ENCODE measurements at places on chromosomes 4 and X.

DNA sequence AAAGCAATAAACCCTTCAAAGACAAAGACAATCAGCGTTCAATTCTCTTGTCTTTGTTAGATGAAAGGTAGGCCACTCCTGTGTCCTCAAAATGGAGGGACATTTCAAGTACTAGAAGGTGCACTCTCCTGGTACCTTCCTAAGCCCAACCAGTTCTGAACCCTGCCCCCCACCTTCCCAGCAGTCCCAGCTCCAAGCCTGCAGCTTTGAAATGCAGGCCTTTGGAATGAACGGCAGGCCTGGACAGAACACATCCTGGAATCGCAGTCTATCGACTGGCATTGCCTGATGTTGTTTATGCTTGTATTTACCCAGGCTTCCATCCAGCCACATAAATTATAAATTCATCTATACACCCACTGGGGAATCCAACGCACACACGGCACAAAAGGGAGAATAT lies 47.4 kb downstream of the RASGEF1B start:
- DNase-seq = no peak

- no peak for DNase-seq
Measured at GRCh38 chr4:107806196-107806595, 18.5 kb upstream of the SGMS2 start.

GRCh38 chrX:121301822-121302221 lies 254.4 kb downstream of the GLUD2 start:
- DNase-seq = no peak

GRCh38 chrX:103616676-103617186 lies 9.0 kb downstream of the TCEAL3 start:
- no peak for DNase-seq

DNA sequence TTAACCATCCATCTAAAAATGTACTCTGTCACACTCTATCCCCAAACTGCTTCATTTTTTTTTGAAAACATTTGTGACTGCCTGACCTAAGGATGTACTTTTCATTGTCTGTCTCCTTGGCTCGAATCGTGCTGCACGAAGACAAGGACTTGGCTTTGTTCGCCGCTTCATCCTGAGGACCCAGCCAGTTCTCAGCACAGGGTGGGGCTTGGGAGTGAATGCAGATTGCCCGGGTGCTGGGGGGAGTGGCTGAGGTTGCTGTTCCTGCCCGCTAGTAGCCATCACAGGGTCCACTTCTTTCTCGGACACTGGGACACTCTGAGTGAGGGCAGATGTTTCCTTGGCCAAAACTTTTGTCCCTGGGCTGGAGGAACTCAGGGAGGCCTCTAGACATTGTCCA lies 70.1 kb upstream of the CLCN4 start:
- no peak for DNase-seq

- peak; percentile 80 for DNase-seq
Measured at GRCh38 chr4:87073199-87074120, 138.6 kb downstream of the AFF1 start.

- DNase-seq = no peak
Measured at GRCh38 chrX:150805736-150806135, 92.7 kb downstream of the CD99L2 start.

DNA sequence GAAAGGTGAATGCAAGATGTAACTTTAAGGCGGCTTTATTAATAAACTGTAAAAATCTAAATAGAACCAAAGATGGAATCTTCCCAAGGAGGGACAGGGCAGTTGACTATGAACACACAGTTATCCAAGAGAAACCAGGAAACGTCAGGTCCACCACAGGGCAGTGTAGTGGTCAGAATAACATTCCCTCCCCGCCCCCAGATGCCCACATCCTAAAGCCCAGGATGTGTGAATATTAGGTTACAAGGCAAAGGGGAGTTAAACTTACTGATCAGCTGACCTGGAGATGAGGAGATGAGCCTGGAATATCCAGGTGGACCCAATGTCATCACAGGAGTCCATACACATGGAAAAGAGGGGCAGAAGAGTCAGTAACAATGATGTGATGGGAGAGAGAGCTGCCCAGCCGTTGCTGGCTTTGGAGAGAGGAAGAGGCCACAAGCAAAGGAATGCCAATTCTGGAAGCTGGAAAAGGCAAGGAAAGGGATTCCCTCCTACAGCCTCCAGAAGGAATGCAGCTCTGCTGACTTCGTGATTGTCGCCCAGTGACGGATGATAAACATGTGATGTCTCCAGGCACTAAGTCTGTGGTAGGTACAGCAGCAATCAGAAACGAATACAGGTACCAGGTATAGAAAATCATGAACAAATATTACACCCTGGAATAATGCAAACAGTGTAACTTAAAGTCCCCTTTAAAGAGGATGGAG lies 5.2 kb downstream of the SH3KBP1 start:
- no peak for DNase-seq

GRCh38 chrX:136147315-136147901 lies at the start of gene FHL1:
FHL1 (plus strand) TSS chrX:136147533.
- DNase-seq = peak; percentile 53

DNA sequence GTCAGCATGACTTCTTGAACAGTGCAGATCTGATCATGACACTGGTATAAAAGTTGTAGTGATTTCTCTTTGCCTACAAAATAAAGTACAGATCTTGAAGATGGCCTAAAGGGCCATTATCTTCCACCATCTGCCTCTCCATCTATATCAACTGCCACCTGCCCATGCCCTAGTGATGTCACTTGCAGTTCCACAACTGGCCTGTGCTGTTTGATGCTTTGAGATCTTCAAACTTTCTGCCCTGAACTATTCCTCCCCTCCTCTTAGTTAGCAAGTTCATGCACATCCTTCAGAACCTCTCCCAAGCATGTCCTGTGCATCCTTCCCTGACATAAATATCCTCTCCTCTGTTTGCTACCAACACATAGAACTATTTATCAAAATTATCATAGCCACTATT lies 217.0 kb downstream of the SOWAHB start:
- no peak for DNase-seq

GRCh38 chrX:69144838-69145680 lies 20.2 kb downstream of the PJA1 start:
- DNase-seq = no peak

DNA sequence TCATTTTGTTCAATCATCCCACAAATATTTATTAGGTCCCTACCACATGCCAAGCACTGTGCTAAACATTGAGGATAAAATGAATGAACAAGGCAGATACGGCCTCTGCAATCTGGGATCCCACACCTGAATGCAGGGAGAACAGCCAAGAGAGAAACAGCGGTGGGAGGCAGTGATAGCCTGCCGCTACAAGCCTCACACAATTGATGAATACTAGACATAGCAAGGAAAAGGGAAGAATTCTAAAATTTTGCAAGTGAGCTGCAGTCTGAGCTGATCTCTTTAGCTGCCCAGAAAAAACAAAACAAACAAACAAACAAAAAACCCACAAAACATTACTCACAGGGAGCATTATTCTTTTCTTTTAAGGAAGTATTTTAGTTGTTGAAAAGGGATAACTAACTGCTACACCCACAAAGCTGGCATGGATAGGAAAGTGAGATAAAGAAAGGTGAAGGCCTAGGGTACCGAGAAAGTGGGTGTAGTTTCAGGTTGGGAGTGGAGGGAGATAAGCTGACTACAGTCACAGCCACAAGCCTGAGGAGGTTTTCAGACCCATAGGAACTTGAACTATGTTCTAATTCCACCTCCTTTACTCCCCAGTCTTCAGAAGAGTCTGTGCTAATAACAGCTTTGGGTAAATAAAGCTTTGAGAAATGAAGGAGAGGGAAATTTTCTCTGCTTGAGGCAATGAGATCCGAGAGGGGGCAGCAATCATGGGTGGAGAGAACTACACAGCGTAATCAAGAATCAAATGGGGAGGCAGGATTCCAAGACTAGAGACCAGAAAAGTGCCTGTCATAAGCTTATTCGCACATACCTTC lies 85.4 kb downstream of the SH3RF1 start:
- DNase-seq = no peak

DNA sequence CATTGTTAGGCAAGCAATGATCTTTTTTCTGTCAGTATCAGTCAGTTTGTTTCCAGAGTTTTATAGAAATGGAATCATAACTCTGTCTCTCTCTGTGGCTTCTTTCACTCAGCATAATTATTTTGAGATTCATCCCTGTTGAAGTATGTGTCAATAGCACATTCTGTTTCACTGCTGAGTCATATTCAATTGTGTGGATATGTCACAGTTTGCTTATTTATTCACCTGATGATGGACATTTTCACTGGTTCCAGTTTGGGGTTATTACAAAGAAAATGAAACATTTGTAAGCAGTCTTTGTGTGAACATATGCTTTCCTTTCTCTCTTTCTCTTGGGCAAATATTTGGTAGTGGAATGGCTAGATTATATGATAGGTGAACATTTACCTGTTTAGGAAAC lies 10.2 kb upstream of the ZNF718 start:
- no peak for DNase-seq

DNA sequence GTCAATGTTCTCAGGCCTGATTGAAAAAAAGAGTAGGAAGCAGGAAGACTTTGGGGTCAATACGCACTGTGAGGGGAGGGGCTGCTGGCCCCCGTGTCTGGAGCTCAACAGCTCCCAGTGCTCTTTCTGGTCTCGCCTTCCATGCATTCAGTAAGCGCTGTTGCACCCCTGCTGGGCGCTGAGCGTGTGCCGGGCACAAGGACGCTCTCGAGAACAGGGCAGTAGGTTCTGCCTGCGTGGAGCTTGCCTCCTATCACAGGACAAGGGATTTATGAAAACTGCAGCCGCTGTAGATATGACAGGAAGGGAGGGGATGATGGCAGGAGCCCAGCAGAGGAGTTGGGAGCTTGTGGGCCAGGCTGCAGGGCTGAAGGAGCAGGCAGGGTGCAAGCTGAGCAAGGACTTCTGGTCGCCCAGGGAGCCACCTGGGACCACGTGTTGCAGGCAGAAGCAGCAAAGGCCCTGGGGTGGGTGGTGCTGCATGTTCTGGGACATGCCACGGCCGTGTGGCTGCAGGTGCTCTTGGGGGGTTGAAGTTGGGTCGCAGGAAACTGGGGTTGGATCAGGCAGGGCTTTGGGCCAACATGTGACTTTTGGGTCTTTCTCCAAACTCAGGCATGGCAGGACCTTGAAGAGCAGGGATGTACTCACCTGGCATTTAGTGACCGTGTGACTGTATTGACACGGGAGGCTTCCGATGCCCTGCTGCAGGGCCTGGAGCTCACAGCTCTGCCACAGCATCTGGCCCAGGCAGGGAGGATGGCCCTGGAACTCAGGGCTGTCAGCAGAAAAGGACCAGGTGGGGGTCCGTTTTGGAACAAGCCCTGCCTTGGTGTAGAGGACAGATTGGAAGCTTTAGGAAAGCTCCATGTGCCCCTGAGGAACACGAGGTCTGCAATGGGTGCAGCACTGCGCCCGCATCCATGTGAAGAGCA lies 97.9 kb downstream of the CPZ start:
- DNase-seq = no peak

GRCh38 chr4:2412534-2412884 lies 5.9 kb downstream of the ZFYVE28 start:
- DNase-seq = no peak

DNA sequence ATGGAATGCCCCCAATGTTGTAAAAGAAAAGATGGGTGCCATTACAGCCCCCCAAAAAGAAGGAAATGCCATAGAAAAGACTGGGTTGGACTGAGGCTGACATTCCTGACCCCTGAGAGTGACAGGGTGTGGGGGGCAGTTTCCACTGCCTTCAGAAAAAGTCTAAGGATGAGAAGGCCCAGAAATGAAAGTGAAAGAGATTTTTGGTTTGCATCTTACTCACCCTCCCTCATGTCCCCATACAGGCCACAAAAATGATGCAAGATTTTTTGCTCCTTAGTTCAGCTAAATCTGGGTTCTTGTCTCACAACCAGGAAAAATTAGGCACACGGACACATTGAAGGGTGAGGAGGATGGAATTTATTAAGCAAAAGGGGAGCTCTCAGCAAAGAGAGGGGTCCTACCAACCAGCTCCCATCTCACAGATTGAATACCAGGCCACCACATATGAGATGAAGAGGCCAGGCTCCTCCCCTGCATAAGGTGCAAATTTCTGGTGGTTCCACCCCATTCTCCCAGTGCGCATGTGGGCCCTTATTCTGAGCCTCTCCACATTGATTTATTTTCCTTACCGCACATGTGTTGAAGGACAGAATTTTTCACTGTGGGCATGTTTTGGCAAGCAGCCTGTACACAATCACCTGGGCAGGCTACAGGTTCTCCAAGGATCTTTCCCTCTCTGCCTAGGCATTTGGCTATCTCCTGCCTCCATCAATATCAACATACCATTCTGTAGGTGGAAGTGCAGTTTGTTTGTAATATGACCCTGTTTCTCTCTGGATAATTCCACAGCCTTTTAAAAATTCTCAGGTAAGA lies 18.8 kb downstream of the PPP4R3C start:
- DNase-seq = no peak

- DNase-seq = no peak
Measured at GRCh38 chr4:141463678-141464077, 172.7 kb upstream of the IL15 start.

- DNase-seq = no peak
Measured at GRCh38 chr4:120824946-120825345, 97.6 kb downstream of the PRDM5 start.

DNA sequence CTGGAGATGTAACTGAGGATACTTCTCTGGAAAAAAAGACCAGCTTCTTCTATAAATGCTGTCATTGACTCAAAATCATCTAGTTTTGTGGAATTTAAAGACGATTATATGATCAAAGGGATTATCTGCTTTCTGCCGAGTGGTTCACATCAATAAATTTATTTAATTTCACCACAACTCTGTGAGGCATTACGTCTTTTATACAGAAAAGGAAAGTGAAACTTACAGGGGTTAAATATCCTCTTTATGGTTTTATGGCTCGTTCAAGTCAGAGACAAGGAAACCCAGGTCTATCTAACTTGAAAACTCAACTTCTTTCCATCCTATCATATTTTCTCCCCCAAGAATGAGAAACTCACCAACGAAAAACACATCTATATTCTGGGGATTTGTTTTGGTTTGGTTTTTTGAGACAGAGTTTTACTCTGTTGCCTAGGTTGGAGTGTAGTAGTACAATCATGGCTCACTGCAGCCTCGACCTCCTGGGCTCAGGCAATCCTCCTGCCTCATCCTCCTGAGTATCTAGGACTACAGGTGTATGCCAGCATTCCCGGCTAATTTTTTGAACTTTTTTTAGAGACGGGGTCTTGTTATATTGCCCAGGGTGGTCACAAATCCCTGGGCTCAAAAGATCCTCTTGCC lies 377.9 kb upstream of the EMCN start:
- DNase-seq = no peak

DNA sequence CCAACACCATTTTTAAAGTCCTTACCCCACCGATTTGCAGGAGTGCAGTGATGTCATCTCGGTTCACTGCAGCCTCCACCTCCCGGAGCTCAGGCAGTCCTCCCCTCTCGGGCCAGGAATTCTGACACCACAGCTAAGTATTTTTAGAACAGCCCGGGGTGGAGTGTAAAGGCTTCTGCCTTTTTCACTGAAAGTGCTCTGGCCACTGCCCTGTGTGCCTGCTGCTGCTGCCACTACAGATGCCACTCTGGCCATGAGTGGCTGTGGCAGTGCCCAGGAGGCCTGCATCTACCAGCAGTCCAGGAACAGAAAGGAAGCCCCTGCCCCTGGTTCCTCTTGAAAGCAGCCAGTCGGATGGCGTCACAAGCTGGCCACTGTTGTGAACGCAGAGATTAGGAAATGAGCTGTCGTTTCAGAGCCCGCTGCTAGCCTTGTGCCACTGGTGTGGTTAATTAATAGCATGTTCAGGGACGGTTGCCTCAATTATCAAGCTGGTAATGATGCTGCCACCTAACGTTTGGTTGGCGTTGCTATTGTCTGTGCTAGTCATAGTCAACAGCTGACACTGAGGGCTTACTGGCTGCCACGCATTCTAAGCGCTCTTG lies 23.6 kb upstream of the TBC1D14 start:
- no peak for DNase-seq
